ENCODE measurements at places on chromosomes 16 and 17. TPM values are rescaled to one million over a fixed set of nuclear protein-coding genes. Genes with fewer than 3 reads are reported as not detected.

Gene FAM117A
- polyA plus RNA-seq: 53.6 TPM

Gene PDIA2
- not detected for polyA plus RNA-seq

Gene AURKB
- not detected for polyA plus RNA-seq

Gene MYH3
- polyA plus RNA-seq: 0.39 TPM

Gene MSLN
- not detected for polyA plus RNA-seq

Gene OR1A1
- polyA plus RNA-seq: not detected

Gene ASGR2
- polyA plus RNA-seq: not detected

Gene CARD14
- polyA plus RNA-seq: not detected

Gene ASGR1
- 0.23 TPM for polyA plus RNA-seq

Gene MYH1
- polyA plus RNA-seq: not detected

Gene TTLL6
- polyA plus RNA-seq: not detected

Gene CDK5R1
- polyA plus RNA-seq: 5.9 TPM
